Kidney glomerular epithelial cell (primary cell): ENCODE measurements at places on chromosomes 12 and 14.

DNA sequence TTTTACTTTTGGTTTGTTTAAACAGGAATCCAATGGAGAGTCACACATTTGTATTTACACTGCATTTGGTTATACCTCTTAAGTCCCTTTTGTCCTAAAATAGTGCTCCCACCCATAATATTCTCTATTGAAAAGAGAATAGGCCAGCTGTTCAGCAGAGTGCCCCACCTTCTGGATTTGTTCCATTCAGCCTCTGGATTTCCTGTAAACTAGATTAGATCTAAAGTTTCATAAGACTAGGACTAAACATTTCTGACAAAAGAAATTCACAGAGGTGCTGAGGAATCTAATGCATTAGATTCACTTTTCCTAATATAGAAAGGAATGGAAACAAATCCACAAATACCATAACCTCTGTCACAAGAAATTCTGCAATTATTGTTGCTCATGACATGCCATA, 38.1 kb downstream of the GCH1 start:
- no peak for DNase-seq

GRCh38 chr14:61559641-61560201, 135.6 kb upstream of the HIF1A start:
- no peak for DNase-seq

DNA sequence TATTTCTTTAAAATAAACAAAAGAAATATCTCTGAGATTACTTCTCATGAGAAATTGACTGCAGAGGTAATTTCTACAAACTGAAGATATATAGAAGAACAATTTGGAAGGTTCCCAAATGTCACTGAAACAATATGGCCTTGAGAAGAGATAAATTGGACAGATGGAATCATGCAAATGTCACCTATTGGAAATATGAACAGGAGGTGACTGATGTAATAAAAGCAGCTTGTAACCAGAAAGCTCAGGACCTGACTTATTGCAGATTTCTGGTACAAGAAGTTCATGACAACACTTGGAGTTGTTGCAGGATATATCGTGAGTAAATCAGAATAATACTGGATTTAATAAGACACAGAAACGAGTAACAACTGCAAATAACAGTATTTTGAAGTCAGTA, 93.3 kb upstream of the TRHDE start:
- DNase-seq: no peak

DNA sequence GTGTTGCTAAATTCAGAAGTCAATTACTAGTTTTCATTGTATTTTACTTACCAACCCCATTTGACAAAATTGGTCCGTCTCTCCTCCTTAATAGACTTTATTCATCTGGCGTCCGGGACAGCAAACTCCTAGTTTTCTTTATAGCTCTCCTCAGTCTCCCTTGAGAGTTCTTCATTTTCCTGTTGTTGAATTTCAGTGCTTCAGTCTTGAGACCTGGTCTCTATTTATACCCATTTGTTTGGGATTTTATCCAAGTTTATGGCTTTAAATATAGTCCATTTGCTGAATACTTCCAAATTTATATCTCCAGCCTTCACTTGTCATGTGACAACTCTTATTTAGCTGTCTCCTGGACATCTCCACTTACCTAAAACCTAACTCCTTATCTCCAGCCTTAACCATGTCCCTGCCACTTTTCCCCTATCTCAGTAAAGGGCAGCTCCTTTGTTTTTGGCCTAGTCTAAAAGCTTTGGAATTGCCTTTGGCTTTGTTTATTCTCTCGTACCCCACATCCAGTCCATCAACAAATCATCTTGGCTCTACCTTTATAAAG, 23.5 kb downstream of the KTN1 start:
- DNase-seq: no peak

- DNase-seq: no peak
Observed at GRCh38 chr14:101207897-101208296, 304.4 kb upstream of the RTL1 start.

- no peak for DNase-seq
Observed at GRCh38 chr12:159156-159782, 54.7 kb downstream of the SLC6A12 start.

DNA sequence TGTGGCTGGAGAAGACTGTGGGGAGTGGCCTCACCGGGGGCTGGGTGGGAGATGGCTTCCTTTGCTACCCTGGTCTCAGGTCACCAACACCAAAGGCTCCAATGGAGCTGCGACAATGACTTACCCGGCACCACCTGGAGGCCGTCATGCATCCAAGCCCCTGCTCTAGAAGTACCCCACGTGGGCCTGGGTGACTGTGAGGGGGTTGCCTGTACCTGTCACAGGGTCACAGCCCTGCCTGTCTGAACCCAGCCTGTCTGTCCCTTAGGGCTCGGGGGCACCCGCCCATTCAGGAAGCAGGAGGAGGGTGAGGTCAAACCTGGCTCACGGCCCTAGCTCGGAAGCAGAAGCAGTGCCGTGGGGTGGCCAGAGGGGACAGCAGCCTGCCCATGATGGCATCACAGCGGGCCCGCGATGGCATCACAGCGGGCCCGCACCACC, 18.9 kb downstream of the ABCB9 start:
- no peak for DNase-seq

GRCh38 chr12:114767084-114767760, 83.2 kb upstream of the TBX3 start:
- no peak for DNase-seq

- DNase-seq: no peak
Observed at GRCh38 chr12:105229371-105229770, 6.6 kb downstream of the APPL2 start.

DNA sequence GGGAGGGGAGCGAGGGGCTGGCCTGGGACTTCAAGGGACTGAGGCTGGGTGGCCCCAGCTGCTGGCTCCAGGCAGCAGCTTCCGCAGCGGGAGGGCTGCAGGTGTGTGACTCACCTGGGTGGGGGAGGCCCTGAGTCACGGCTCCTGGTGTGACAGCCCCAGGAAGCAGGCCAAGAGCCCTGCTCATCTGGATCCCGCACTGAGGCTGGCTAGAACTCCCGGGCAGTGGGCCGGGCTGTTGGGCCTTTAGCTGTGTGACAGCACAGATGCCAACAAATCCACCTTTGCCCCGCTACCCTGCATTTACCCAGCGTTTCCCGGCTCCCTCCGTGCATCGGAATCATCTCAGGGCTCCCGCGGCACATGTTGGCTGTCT, 180.0 kb upstream of the PRMT8 start:
- DNase-seq: no peak

DNA sequence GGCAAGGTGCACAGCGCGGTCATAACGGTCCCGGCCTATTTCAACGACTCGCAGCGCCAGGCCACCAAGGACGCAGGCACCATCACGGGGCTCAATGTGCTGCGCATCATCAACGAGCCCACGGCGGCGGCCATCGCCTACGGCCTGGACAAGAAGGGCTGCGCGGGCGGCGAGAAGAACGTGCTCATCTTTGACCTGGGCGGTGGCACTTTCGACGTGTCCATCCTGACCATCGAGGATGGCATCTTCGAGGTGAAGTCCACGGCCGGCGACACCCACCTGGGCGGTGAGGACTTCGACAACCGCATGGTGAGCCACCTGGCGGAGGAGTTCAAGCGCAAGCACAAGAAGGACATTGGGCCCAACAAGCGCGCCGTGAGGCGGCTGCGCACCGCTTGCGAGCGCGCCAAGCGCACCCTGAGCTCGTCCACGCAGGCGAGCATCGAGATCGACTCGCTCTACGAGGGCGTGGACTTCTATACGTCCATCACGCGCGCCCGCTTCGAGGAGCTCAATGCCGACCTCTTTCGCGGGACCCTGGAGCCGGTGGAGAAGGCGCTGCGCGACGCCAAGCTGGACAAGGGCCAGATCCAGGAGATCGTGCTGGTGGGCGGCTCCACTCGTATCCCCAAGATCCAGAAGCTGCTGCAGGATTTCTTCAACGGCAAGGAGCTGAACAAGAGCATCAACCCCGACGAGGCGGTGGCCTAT, 875 bp downstream of the HSPA2 start:
- no peak for DNase-seq

DNA sequence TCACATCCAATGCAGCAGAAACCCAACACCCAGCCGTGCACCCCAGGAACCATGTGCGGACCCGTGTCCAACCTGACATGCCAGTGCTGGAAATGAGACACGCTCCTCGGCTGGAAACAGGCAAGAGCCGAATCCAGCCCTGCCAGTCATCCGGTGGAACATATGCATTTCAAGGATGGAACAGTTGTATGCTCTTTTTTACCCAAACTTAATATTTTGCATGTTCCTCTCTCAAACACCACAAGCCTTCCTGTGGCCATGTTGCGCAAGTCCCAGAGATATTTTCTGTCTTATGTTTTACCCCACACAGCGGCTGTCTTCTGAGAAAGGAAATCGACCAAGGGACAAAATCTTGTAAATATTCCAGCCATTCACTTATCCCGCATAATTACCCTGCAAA, 196.9 kb downstream of the BCL11B start:
- no peak for DNase-seq

DNA sequence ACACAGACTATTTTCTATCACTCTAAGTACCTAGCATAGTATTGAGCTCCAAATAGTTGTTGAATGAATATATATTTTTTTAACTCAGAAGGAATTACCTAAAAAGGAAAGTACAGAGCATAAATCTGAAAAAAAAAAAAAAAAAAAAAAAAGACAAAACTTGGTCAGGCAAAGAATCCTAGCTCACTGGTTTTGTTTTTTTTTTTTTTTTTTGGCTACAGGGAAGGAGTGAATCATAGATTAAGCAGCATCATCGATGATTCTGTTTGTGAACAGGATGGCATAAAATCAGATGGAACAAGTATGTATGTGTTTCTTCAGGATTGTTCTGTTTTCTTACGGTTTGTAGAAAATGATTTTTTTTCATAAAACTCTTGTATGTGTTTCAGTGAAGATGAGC, 66.1 kb upstream of the BCAT1 start:
- DNase-seq: no peak

GRCh38 chr14:91140672-91141071, 26.8 kb downstream of the DGLUCY start:
- DNase-seq: no peak

GRCh38 chr12:30120522-30120921, 336.8 kb upstream of the TMTC1 start:
- no peak for DNase-seq

DNA sequence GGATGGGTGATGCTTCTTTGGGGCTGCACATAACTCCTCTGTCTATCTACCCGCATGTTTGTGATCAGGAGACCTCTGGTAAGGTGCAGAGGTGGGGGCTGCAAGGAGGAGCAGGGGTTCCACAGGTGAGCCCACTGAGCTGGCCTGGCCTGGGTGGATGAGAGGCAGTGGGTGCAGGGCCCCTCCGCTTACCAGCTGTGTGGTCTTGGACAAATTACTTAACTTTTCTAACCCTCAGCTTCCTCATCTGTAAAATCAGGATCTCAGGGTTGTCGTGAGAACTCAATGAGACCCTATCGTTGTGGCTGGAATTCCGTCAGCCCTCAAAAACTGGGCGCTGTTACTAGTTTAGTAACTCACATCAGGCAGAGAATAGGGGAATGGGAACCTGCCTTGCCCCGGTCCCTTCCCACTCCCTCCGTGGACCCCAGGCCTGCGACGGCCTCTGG, 7.5 kb downstream of the PTPN6 start:
- DNase-seq: no peak

GRCh38 chr14:61365667-61366212, 44.4 kb downstream of the PRKCH start:
- DNase-seq: no peak

- DNase-seq: no peak
Observed at GRCh38 chr12:96104566-96104965, 69.2 kb upstream of the LTA4H start.

GRCh38 chr14:77638771-77639171, 22.3 kb upstream of the SPTLC2 start:
- DNase-seq: peak; percentile 79

DNA sequence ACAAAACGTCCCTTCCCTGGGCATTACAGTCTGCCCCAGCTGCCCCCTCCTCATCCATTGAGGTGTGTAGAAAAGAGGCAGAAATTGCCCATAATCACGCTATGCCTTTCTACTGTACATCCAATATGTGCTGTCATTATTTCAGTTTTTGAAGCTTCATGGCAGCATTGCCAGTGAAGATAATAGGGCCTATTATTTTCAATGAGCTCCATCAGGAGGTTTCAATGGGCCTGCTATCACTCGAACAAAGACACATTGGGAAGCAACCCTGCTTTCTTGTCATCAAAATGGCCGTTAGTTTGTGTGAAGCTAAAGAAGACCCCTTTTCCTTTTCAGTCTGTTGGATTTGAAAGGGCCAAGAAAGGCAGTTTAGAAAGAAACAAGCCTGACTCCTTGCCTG, 653.8 kb downstream of the NOVA1 start:
- no peak for DNase-seq

DNA sequence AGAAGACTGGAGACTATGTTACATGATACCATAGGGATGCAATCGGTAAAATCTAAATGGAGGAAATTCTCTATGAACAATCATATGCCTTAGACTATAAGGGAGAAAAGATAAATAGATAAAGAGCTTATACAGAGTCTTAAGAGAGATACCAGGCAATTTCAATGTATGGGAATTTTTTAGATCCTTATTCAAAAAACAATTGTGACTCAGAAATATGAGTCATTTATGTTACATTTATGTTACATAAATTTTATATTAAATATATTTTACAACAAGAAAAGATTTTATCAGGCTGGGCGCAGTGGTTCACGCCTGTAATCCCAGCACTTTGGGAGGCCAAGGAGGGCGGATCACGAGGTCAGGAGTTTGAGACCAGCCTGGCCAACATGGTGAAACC, 36.5 kb upstream of the PSMA6 start:
- no peak for DNase-seq

GRCh38 chr12:93773122-93773871, 96.1 kb downstream of the CRADD start:
- DNase-seq: no peak

- no peak for DNase-seq
Observed at GRCh38 chr12:55024575-55024974, 4.8 kb downstream of the NEUROD4 start.

GRCh38 chr12:57849035-57849434, 2.5 kb upstream of the CTDSP2 start:
- no peak for DNase-seq

- no peak for DNase-seq
Observed at GRCh38 chr14:76846331-76847047, 20.3 kb downstream of the LRRC74A start.

DNA sequence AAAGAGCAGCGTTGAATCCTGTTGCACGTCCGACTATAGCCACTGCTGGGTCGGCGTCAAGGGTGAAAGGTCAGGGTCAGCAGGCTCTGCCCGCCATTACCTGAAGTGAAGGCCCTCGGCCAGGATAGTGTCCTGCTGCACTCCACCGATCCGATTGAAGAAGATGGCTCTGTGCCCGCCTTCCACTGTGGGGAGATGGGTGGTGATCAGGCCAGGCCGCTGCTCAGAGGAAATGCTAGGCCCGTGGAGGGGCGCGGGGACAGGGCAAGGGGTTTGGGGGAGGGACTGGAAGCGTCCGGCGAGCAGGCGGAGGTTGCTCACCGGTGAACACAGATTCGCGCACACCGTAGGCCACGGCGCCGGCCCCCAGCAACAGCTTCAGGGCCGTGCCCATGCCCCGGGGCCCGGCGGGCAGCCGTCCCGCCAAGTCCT, 352 bp downstream of the PHB2 start:
- no peak for DNase-seq

- DNase-seq: no peak
Observed at GRCh38 chr14:79630288-79630960, 580.9 kb downstream of the DIO2 start.

GRCh38 chr12:42504049-42504448, 85.5 kb downstream of the PRICKLE1 start:
- DNase-seq: peak; percentile 18

- no peak for DNase-seq
Observed at GRCh38 chr12:115223991-115224390, 540.0 kb upstream of the TBX3 start.
